Mesothelial cell of epicardium (in vitro differentiated cells): ENCODE measurements at places on chromosomes 11 and 22. TPM values are rescaled to one million over a fixed set of nuclear protein-coding genes. Genes with fewer than 3 reads are reported as not detected.

DNA sequence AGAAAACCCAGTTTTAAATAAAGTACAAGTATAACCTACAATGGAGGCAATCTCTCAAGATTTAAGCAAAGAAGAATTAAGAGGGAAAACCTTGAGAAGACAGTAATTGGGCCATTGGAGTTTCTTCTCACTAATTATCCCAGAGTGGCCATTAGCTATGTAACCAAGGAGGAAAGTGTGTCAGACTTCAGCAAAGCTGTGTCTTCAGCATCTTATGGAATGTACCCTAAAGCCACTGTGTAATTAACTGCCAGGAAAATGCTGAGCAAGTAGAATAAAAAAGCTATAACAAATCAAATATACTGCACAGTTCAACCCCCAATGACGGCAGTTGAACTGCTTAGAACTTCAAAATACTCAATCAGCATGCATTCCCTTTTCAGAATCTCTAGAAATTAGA lies 261.6 kb downstream of the TTC28 start:
- DNase-seq, result no peak

DNA sequence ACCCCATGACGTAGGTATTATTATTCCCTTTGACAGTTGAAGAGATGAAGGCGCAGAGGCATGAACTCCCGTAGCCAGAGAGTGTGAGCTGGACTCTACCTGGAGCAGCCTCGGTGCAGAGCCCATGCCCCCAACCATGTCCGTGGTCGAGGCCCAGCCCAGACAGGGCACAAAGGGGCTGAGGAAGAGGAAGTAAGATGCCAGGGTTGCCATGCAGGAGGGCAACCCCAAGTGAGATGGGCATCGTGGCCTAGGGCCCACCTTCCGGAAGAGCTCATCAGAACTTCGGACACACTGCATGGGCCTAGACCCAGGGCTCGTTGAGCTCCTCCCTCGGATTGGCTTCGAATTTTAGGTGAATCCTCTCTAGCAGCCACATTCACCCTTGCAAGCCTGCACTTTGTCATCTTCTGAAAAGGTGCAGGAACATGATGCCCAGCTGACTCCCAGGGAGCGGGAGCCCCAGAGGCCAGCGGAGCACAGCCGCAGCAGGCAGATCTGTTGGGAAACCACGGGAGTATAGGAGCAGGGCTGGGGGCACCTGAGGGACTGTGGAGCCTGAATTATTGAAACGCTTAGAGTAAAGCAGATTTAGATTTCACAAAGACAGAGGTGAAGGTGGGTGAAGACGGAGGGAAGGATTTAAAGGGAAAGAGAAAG lies 29.0 kb upstream of the JAM3 start:
- no peak for DNase-seq

Gene SNX32
- total RNA-seq, result 6.8 to 10.7 TPM (median 7.5 TPM) in 3 replicates

- no peak for DNase-seq
These were observed 98.5 kb downstream of the CSTPP1 start for GRCh38 chr11:47035108-47035507.
